ENCODE measurements at places on chromosomes 13 and 19. TPM values are rescaled to one million over a fixed set of nuclear protein-coding genes. Genes with fewer than 3 reads are reported as not detected.

DNA sequence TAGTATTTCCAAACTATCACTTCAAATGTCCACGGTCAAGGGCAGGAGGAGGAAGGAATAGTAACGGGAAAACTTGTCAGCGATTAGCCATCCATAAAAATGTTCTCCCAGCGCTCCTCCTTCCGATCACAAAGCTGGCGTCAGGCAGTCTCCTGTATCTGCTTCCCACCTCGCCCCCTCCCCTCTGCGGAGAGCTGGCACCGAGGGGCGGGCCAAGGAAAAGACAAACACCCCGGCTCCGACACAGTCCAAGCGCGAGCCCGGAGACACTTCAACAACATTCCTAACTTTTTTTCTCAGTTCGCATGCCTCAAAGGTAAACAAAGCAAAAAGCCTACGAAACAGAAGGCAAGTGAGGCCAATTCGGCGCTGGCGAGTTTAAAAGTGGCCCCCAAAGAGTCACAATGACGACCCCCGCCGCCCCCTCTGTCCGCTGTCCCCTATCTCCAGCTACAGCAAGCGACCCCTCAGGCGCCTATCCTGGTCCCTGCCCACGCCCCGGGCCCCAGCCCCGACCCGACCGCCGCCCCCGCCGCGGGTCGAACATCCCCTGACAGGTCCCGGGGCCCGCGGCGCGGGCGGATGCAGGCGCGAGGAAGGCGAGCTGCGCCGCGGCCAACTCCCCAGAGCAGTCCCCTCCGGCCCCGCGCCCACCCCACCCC is 736 bp downstream of the SMAD9 start:
- DNase-seq = no peak

FCAR gene
- polyA plus RNA-seq = not detected

DNA sequence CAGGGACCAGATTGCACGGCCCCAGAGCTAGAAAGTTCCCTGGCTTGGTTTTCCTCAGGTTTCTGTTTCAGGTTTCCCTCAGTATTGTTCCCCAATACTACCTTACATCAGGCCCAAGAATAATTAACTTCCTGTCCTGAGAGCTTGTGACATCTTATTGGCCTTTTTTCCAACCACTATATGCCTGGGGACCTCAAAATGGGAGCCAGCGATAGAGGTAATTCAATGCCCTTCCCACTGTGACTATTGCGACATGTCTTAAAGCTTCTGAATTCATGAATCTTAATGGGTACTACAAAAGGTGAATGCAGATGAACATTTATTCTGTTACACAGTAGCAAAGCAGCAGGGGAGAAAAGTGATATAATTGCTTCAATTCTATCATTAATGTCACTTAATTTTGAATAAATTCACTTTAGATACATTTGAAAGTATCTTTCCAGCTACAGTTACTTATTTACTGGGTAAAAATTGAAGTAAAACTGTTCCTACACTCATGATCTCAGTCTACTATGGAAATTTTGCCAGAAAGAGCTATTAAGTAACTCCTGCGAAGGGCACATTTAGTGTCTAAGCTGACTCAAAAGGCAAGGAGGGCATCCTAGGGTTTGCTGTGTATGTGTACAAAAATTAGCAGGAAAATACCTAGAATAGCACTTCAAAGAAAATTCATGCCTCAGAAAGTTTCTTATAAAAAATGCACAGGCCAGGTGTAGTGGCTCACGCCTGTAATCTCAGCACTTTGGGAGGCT is 4.1 kb downstream of the CRYL1 start:
- DNase-seq = no peak

ZNF681 gene
- polyA plus RNA-seq = 0.36 TPM

GPR12 gene
- not detected for polyA plus RNA-seq

- DNase-seq = no peak
Observed at GRCh38 chr13:42112864-42113263, 64.4 kb downstream of the DGKH start.

LILRB4 gene
- polyA plus RNA-seq = 0.06 TPM

DNA sequence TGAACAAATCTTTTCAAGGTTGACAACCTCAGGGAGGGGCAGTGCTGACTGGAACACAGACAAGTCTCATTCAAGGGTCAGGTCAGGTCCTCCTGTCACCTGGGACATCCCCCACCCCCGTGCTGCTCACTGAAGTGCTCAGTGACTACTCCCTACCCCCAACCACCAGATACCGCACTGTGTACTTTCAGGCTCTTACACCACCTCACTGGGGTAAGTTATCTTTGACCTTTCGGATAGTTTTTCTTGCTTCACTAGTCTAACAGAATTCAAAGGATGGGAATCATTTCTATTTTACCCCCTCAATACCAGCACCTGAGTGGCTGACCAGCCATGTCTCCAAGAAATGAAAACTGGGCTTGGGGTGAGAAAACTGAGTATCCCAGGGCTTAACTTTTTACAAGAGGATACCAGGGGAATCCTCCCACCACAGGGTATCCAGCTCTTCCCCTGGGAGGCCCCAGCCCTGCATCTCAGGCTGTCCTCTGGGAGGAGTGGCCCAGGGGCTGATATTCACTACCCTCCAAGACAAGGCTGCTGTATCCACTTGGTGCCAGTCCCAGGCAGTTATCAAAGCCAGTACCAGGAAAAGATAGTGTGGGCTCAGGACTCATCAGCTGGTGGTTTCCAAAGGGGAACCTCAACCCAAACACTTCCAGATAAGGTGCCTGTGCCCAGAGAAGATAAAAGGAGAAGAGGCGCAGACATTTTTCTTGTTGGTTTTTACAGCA is 2.1 kb downstream of the ZNF563 start:
- DNase-seq = no peak

ZNF208 gene
- polyA plus RNA-seq = not detected

DNA sequence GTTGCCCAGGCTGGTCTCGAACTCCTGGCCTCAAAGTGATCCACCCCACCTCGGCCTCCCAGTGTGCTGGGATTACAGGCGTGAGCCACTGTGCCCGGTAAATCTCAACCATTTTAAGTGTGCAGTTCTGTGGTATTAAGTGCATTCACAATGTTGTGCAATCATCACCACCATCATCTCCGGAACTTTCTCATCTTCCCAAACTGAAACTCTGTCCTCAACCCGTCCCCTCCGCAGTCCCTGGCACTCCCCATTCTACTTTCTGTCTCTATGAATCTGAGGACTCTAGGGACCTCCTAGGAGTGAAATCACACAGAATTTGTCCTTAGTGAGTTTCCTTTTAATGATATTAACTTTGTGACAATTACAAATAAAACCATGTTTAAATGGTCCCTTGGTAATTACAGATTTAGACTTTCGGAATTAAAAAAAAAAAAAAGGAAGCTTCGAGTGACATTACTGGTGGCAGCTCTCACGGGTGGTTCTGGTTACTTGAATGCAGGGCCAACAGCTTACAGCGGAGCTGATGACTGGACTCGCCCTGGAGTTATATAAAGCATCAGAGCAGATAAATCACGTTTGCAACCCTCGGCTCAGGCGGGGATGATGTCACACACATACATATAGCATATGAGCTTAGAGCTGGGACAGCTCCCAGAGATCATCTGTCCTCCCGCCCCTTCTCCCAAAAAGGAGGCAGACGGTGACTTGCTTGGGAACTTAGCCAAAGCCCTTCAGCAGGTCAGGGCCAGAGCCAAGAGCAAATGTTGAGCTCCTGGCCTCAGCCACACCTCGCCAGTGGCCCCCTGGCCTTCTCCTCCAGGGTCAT is 89.8 kb downstream of the ZNF557 start:
- peak; percentile 65 for DNase-seq

Measured in AG04450 (cell line).